ENCODE measurements at places on chromosomes 5 and 9.

GRCh38 chr5:57171816-57172465 lies 1.9 kb upstream of the GPBP1 start:
- DNase-seq, result no peak

DNA sequence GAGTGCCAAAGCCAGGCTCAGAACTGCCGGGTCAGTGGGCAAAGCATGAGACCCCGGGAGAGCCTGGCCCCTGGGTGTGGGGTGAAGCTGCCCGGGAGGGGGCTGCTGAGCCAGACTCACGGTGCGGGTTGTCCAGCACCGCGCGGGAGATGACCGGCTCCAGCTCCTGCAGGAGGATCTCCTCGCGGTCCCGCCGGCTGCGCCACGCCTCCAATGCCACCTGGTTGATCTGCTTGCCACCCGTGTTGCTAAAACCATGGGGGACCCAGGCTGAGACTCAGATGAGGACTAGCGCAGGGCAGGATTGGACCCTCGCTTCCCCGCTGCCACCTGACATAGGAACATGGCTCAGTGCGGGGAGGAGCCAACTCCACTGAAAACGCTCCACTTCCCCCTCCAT lies 2.6 kb downstream of the TOR2A start:
- DNase-seq, result no peak

DNA sequence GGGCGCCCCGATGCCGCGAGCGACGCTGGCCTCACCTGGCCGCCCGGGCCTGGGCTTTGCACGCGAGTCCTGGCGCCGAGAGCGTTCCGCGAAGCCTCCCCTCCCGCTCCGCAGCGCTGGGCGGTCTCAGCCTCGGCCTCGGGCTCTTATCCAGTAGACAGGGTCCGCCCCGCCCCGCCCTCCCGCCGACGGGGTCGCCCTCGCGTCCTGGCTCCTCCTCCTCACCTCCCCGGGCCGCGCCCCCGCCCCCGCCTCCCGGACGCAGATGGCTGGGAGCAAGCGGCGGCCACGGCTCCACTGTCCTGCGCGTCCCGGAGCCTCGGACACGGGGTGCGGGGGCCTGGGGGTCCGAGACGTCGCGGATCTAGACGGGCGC lies at the start of gene SLC6A3:
Gene SLC6A3, minus strand, starts transcription at position 128 of the 376 bp plus-strand sequence. CDS start 2,243 bp downstream, outside the sequence.
- no peak for DNase-seq

GRCh38 chr9:100357501-100357900 lies 4.8 kb upstream of the TEX10 start:
- no peak for DNase-seq

DNA sequence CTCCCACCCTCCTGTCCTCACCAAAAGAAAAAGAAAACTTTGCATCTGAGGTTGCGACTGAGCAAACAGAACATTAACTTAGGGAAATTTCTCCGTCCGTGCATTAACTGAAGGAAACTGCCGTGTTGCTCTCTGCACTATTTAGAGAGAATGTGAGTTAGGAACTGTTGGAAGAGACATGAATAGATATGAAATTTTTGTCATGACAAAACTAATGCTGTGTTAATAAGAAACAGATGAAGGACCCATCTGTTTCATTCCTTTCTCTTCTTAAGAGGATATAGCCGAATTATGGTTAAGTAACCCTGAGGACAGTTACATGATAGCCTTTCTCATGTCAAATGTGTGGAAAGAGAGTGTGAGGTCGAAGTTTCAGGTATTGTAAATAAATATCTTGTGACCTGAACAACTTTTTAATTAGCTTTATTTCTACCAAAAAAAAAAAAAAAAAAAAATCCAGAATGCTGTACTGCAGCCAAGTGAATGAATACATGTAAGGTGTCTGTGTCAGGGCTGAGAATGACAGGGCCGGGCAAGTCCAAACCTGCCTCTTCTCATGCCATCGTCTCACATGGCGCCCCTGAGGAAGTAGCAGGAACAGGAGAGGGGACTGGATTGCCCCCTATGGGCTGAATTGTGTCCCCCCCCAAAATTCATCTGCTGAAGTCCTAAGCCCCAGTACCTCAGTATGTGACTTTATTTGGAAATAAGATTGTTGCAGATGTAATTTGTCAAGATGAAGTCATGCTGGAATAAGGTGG lies 35.6 kb upstream of the ANKRD33B start:
- DNase-seq, result no peak

DNA sequence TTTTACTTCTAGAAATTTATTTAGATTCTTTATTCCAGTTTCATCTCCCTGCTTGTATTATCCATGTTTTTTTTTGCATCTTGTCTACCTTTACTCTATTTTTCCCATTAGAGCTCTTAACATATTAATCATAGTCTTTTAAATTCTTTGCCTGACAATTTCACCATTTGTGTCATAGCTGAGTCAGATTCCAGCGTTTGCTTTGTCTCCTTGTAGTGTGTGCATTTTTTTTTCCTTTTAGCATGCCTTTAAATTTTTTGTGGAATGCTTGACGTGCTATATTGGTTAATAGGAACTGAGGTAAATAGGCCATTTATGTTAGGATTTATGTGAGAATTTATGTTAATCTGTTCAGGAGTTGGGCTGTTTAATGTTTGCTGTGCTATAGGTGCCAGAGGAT lies 41.8 kb upstream of the NFIL3 start:
- DNase-seq, result no peak

DNA sequence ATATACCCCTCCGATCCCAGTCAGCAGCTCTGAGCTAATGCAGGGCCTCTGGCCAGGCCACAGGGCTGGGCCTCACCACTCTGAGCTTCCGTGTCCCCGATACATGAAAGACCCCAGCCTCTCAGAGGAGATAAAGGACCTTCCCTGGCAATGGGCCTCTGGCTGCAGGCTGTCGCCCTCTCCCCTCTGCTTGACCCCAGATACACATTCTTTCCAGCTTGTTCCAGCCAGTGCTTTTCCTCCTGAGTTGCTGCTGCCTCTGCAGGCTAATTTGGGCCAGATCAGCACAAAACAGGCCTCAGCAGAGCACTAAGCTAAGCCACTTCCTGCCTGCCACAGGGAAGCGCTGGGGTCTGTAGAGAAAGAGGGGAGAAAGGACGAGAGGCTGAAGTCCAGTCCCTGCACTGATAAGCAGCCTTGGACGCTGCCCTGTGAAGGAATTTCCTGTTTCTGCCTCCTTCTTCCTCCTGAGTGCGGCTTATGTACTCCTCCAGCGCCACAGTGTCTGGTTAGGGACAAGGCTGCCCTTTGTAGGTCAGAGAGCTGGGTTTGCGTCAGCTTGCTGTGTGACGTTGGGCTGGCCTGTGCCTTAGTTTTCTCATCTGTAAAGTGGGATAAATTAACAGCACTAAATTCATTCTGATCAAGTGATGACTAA lies 73.0 kb upstream of the IL17B start:
- no peak for DNase-seq

GRCh38 chr5:113085880-113086409 lies 109.3 kb downstream of the DCP2 start:
- DNase-seq, result no peak

GRCh38 chr5:55603922-55604321 lies 69.2 kb upstream of the PLPP1 start:
- no peak for DNase-seq

DNA sequence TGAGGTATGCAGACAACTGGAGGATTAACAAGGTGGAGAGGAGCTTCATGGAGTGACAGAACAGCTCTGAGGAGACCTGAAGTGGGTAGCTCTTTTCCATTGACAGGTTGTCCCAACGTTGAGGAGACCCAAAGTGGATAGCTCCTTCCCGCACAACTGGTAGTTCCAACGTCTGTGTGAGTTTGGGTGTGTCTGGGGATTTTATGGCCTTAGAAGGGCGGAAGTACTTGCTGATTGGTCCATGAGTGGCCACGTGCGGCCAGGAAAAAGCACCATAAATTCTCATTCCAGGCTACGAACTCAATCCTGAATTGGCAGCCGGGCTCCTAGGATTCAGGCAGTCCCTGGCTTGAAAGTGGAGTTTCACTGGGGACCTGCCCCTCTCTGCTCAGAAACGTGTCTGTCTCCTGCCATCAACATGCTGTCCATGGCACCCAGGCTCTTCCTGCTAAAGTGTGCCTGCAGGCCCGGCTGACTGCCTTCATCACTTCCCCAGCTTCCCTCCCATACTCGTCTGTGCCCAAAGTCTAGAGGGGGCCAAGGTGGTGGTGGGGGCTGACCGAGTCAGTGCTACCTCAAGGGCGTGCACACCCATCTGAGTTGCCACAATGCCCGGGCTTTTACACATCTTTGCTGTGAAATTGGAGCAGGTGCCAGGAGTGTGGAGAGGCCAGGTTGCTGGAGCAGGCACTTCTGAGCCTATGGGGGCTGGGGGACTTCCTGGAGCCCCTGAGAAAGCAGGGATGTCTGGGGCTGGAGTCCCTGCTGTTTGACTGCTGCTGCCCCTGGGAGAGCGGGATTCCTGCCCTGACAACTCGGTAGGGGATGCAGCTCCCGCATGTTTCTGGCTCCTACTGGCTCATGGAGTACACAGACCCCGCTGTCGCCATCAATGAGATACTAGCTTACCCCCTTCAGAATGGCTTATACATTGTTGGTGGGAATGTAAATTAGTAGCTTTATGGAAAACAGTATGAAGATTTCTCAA lies 2034.6 kb upstream of the ACO1 start:
- DNase-seq, result no peak

DNA sequence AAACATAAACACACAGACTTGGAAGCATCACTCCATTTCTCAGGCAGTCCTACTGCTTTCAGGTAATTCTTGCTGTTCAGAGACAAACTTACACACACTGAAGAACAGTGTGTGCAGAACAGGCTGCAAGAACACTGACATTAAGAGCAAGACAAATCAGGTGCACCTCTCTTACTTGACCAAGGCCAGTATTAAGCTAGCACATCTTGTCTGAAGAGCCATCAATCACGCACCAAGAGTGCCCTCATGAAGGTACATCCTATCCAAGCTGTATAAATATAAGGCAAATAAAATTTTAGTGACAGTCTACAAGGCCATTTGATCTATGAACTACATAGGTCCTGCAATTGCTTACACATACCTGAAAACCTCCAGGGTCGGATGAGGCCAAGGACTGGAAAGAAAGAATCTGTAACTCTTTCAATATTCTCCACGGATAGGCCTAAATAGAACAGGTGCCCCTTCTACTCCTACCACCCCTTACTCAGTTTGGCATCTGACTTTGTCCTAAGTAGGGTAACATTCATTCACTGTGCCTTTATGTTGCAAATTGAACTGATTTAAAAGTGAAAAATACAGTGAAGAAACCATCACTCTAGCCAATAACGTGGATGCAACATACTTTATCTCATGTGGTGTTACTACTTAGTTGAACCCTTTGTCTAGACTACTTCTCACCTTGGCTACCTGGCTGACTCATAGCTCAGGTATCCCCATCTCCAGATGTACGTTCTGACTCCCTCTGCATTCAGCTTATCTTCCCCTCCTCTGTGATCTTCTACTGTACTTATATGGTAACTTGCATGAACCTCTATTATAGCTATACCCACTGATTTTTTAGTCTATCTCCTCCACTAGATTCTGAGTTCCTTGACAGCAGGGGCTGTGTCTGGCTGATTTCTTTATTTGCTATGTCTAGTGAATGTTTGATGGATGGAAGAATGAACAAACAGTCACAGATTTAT lies 256.3 kb downstream of the KIAA0825 start:
- DNase-seq, result no peak

- no peak for DNase-seq
Measured at GRCh38 chr9:38284588-38285051, 107.9 kb upstream of the ALDH1B1 start.

DNA sequence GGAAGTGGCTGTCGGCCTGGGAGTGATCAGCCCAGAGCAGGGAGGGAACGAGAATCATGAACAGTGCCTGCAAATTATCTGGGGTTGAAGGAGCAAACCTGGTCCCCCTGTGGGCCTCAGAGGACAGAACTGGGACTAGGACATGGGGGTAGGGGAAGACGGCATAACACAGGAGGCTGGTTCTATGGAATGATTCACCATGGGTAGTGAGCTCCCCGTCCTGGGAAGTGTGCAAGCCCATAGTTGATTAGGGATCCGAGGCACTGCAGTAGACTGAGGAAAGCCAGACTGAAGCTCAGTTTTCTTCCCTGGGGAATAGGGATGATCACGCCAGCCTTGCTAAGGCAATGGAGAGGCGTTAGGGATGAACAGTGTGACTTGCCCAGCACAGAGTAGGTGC lies 5.6 kb downstream of the ADGRD2 start:
- DNase-seq, result no peak

DNA sequence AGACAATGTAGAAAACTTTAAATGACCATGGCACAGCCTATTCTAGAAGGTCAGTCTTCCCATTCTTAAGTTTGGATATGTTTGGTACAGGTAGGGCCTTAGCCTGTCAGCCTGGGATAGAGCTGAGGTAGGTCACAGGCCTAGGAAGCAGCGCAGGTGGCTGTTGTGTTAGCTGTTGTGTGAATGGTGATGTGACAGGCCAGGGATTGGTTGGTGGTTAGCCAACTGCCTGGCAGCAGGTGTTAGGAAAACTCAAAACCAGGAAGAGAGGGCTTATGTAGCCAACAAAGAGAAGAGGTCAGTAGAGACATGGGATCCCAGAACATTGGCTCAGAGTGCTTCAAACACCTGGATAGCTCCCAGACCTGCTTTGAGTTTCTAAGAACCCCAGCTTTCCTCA lies 84.2 kb downstream of the FBXO38 start:
- no peak for DNase-seq

DNA sequence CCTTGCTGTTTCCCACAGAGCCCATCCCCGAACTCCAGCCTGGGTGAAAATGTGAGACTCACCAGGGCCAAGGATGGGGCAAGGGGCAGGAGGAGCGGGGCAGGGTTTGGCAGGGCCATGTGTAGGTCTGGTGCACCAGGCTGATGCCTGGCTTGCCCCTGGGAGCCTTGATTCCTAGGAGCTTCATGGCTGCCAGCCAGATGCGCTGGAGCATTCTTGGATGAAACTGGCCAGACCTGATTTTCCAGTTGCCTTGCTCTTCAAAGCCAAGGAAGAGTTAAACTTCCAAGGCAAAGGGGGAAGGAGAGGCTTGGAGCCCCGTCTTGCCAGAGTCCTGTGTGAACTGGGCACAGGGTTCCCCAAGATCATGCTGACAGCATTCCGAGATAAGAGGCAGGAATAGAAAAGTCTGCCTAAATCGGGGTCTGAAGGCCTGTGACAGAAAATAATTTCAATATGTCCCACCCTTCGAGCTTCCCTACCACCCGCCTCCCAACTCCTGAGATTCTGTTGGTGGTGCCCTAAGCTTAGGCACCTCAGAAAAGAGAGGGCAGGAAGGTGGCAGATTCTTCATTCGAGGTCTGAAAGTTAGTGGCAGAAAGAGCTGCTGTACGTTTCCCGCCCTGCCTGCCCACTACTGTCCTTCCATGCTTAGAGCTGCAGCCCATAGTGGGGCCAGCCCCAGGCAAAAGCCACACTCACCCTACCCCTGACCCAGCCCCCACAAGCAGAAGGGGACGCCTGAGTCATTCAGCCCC lies 20.4 kb downstream of the FAT2 start:
- DNase-seq, result no peak

DNA sequence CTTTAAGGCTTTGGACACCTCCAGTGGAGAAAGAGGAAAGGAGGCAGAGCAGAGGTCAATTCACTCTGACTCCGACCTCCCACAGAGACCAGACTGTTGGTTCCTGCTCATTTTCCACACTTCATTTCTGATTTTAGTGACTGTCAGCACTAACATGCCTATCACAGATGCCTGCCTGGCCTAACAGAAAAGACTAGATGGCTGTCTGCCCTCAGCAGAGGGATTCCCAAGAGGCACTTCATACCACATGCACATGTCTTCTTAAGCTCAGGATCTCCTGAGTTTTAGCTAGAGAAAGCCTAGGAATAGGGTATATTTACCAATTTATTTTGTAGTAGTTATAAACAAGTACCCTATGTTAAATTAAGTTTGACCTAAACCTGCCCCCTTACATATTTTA lies 336.0 kb downstream of the ENC1 start:
- DNase-seq, result no peak

Data from stimulated activated CD8-positive, alpha-beta memory T cell treated with anti-CD3 and anti-CD28 coated beads, Interleukin-15, amount 100 ng/mL, for 1 hour (primary cell).